Inflammatory macrophage treated with lipopolysaccharide for 1 hour (primary cell): ENCODE measurements at places on chromosomes 6 and 20.
A peak's percentile ranks its signal among the peaks of the same experiment; 100 is the strongest.

DNA sequence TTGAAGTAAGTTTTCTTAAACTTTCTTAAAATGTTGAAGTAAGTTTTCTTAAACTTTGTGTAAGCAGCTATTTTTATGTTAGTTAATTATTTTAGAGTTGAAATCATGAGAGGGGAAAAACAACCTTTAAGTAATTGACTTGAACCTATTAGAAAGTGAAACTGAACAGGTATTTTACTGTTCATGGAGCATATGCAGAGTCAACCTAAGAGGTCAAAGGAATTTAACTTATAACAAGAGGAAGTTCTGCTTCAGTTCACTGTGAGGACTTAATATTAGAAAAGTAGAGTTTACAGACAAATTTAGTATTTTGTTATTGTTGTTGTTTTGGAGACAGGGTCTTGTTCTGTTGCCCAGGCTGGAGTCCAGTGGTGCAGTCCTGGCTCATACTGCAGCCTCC lies 38.0 kb downstream of the CDYL start:
- DNase-seq: no peak

GRCh38 chr6:151240791-151241642 lies 1.2 kb downstream of the AKAP12 start:
- DNase-seq: no peak

DNA sequence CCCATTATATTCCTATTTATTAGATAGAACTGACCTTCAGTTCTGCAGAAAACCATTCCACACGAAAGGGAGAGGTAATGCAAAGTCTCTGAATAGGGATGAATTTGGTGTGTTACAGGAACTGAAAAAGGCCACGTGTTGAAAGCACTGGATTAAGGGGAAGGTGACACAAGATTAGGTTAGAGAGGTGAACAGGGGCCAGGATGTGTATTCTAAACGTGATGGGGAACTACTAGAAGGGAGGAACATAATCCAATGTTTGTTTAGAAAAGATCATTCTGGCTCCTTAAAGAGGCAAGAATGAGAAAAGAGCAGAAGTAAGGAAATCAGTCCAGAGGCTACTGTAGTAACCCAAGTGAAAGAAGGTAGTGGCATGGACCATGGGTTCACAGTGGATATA lies 6.3 kb upstream of the ZKSCAN8 start:
- DNase-seq: no peak

DNA sequence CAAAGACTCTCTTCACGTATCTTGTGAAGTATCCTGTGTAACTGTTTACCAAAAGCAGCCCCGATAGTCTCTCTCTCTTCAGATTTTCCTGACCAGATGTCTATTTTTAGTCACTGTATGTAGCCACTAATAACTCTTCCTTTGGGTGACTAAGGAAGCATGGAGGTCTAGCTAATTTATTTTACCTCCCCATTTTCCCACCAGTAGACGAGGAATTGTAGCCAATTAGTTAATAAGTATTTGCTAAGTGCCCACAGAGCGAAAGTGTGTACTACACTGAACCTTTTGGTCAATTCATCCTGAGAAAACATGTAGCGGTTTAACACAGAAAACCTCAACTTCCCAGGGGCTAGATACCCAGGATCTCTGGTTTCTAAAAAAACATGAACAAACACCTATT lies 180.6 kb downstream of the TBX18 start:
- no peak for DNase-seq

DNA sequence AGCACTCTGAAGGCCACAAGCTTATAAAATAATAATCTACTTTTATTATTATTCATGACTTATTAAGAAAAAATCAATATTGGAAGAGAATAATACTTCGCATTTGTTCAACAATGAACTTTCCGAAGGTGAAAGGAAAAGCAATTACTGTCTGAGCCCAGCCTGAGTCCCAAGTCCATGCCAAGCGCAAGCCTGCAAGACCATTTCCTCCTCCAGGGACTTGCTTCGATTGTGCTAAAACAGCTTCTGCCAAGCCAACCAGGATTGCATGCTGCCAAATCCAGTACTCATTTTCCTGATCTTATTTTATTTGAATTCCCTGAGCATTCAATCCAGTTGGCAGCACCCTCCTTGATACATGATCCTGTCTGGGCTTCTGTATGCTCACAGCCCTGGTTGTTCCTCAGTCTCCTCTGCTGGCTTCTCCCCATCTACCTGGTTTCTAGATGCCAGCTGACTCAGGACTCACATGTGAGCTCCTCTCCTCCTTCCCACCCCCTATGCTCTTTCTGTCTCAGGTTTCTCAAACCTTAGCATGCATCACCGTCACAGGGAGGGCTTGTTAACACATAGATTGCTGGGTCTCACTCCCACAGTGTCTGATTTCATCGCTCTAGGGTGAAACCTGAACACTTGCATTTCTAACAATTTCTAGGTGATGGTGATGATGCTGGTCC lies 55.9 kb upstream of the PSMF1 start:
- DNase-seq: no peak

DNA sequence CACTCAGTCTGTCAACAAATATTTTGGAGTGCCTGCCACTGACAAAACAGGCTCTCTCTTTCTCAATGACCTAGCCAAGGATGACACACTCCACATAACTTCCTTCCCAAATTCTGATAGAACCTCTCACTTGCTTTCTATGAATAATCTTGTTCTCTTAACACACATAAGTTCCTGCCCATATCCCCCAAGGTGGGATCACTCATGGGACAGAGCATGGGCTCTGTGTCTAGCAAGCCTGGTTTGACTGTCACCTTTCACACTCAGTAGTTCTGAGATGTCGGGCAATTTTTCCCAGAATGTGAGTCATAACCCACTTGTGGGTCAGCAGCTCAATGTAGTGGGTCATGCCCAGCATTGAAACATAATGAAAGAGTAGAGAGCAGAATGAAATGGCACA lies 78.1 kb downstream of the LRFN2 start:
- peak; percentile 40 for DNase-seq

GRCh38 chr6:168189200-168190013 lies 110.4 kb upstream of the FRMD1 start:
- DNase-seq: no peak

DNA sequence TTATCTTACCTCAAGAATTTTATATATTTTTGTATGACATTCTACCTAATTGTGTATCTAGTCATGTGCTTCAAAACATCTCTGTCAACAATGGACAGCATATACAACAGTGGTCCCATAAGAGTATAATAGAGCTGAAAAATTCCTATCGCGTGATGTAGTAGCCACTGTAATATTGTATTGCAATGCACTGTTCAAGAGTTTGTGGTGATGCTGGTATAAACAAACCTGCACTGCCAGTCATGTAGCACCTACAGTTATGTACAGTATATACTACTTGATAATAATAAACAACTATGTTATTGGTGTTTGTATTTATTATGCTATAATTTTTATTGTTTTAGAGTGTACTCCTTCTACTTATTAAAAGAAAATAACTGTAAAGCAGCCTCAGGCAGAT lies 672.7 kb downstream of the CD109 start:
- DNase-seq: no peak

DNA sequence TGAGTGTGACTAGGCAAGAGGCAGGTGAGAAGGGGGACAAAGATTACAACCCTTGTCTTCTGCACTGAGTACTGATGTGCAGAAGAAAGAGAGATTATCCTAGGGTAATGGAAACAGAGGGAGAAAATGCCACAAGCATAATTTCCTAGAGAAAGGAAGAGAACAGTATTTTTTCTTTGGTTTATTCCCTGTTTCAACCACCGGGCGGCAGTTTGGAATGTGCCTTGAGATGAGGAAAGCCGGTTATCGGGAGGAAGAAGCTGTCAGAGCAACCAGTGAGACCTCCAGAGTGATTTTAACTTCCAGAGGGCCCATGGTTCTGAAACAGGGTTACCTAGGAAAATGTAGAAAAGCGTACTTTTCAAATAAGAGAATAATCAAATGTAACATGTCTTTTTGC lies 121.4 kb downstream of the REV3L start:
- no peak for DNase-seq

- no peak for DNase-seq
Observed at GRCh38 chr6:168871642-168872315, 381.9 kb downstream of the THBS2 start.

GRCh38 chr20:58313396-58313795 lies 3.9 kb downstream of the RAB22A start:
- DNase-seq: peak; percentile 10

DNA sequence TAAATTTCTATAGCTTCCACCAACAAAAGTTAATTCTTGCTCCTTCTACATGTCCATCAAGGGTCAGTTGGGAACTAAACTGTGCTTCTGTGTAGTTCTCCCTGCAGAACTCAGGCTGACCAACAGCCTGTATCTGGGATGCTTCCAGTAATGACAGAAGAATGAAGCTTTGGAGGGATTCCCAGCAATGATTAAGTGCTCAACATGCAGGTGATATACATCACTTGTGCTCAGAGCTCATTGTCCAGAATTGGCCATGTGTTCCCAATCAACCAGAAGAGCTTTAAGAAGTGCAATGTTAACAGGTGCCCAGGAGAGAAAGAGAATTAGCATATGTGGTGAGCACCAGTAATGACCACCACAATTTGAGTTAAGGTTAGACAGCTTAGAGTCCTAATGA lies 37.4 kb upstream of the SNRPB2 start:
- DNase-seq: no peak

GRCh38 chr6:91164105-91164504 lies 577.2 kb upstream of the MAP3K7 start:
- no peak for DNase-seq

DNA sequence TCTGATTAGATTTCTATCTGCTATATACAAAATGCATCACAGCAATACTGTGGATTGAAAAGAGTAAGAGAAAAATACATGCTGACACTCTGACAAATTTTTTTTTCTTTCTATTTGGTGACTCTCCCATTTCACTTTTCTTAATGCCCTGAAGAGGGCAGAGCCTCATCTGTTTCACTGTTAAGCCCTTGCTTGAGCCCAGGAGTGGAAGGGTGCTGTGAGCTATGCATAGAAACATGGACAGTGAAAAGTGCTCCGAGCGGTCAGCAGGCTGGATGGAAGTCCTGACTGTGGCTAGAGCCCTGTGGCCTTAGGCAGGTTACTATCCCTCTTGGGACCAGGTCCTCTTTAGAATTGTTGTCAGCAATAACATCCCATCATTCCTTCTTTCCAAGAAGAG lies 17.4 kb upstream of the CSE1L start:
- DNase-seq: no peak

GRCh38 chr6:83536034-83536646 lies 23.8 kb downstream of the PRSS35 start:
- DNase-seq: peak; percentile 83

DNA sequence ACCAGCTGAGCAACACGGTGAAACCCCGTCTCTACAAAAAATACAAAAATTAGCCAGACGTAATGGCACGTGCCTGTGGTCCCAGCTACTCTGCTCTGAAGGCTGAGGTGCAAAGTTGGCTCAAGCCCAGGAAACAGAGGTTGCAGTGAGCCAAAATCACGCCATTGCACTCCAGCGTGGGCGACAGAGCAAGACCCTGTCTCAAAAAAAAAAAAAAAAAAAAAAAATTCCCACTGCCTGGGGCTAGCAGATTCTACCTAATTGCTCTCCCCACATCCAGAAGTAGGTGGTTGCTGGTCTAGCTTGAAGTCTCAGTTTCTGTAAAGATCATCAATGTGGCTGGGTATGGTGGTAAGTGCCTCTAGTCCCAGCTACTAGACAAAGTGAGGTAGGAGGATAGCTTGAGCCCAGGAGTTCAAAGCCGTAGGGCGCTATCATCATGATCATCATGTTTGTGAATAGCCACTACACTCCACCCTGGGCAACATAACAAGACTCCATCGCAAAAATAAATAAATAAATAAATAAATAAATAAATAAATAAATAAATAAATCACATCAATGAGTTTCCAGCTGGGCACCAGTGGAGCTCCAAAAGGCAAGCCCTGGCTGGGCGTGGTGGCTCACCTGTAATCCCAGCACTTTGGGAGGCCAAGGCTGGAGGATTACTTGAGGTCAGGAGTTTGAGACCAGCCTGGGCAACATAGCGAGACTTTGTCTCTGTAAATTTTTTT lies 6.3 kb upstream of the AP5S1 start:
- no peak for DNase-seq

DNA sequence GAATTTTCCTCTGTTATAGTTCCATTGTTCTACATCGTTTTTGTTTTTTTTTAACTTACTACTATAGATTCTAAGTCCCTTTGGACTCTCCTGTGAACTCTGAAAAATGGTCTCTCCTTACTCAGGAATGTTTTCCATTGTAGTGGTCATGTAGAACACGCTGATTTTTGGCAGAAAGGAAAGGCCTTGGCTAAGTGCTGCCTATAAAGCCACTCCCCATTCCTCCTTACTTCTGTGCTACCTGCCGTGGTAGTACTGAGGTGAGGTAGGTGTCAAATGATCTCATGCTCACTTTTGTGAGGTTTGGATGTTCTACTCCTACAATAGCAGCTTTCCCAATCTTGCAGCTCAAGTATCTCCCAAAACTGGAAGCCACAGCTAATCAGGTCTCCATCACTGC lies 270.7 kb downstream of the SLC35F1 start:
- no peak for DNase-seq

DNA sequence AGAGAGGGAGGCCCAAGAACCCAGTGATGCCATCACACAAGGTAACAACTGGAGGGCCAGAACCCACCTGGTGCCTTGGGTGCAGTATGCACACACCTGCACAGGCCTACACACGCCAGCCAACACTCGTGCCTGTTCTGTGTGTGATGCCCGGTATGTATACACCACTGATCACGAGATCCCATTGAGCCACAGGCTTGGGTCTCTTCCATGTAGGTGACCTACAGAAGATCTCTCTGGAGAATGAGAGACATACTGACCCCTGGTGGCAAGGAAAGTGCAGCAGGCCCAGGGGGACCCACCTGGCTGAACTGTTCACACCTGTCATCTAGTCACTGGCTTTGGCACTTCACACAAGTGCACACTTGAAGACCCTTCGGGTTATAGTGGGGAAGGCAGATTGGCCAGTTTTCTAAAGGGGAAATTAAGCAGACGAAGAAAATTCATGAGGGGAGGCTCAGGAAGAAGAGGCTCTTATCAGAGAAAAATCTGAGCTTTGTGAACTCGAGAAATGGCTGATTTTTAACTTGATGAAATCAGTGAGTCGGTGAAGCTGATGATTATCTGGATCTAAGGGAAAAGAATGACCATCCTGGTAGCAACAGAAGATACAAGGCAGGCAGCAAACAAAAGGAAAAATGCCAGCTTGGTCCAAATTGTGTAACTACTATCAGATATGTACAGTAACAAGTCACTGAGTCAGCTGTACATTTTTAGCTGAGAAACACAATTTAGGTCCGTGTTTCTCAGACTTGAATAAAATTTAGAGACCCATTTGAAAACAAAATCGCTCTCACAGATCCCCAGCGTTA lies 69.1 kb upstream of the PBOV1 start:
- peak; percentile 26 for DNase-seq

DNA sequence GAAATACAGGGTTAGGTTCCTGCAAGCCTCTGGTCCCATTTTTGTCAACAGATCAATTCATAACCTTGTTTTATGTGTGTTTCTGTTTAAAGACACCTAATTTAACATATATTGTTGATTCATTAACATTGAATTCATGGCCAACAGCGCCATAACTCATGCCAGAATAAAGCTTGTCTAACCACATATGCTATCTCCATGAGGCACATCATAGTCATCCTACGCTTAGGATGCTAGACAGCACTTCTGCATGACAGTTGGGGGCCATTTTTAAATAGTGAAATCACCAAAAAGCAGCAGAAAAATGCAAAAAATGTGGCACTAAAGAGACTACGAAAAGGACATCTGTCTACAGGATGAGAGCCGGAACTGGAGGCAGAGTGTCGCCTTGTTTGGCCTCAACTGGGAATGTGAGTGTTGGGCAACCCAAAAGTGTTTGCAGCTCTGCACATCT lies 37.9 kb downstream of the TRAM2 start:
- no peak for DNase-seq
